ENCODE measurements at places on chromosomes 1 and 21.

- DNase-seq: no peak
Measured at GRCh38 chr21:17550671-17551308, 37.9 kb downstream of the CXADR start.

DNA sequence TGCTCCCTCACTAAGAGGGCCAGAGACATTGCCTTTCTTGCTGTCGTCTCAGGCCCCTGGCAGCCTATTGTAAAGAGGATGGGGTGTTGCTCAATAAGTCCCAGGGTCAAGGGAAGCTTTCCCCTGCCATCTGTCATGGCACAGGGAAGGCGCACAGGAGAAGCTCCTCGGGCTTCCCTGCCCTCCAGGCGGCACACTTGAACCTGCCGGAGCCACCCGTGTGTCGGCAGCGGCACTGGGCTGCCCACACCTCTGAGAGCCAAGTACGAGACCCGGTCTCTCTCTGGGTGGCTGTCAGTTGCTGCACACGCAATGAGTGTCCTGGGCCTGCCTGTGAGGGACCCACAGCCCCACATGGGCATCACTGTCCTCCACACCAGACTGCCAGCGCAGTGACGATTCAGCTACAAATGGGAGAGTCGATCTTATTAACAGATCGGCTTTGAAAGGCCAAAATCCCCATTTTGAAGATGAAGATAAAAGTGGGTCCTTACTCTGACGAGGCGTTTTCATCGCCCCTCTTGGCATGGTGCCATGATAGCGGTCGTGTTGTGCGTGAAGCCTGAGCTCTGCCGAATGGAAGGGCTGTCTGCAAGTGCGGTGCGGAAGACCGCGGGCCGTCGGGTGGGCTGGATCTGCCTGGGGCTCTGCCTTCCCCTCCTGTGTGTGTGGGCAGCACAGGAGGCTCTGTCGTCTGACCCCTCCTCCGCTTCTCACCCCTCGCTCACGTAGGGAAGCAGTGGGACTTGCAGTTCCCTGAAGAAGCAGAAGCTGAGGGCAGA is 29.2 kb upstream of the PDXK start:
- no peak for DNase-seq

- no peak for DNase-seq
Measured at GRCh38 chr21:37940691-37941090, 24.4 kb upstream of the KCNJ6 start.

GRCh38 chr1:94522304-94522703 is 19.3 kb downstream of the F3 start:
- peak; percentile 18 for DNase-seq

DNA sequence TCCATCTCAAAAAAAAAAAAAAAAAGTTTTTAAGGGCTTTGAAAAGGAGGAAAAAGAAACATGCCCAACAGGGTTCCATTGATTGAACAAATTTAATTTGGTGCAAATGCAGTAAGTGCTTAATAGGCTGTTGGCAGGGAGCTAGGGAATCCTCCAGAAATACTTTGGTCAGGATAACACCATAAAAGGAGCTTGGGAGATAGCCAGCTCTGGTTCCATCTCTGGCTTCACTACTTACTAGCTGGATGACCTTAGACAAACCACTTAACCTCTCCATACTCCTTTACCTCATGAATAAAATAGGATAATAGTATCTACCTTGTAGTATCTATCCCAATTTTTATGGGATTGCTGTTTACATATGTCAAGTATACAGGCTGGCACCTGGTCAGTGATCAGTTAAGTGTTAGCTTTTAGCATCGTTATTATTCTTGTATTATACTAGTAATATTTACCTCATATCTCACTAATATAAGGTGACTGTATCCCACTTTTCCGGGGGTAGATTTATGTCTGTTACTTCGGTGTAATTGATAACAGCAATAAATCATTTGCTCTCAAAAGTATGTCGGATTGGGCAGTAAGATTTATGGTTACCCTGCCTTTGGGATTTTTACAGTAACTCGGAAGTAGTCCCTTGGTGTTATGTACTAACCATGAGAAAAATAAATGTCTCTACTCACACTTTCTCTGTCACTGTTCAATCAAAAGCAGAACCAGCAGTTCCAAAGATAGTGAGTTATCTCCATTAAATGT is 36.4 kb downstream of the BTG3 start:
- peak; percentile 32 for DNase-seq

GRCh38 chr1:21216835-21217811 is 40.4 kb upstream of the EIF4G3 start:
- DNase-seq: peak; percentile 49

GRCh38 chr1:43311521-43311920 is 10.7 kb downstream of the TIE1 start:
- no peak for DNase-seq

DNA sequence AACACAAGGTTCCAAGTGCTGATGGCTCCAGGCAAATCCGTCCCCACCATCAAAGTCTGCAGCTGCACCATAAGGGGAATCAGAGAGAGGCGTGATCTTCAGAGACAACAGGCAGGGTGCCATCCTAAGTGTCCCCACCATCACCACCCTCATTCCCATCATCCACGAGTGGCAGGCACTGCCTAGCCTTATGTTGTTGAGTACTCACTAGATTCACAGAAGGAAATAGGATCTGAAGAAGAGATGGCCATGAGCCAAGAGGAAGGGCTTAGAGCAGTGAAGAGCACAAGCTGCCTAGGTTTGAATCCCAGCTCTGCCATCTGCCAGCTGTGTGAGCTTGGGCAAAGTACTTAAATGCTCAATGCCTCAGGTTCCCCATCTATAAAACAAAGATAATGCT is 207.3 kb upstream of the CSF3R start:
- no peak for DNase-seq

DNA sequence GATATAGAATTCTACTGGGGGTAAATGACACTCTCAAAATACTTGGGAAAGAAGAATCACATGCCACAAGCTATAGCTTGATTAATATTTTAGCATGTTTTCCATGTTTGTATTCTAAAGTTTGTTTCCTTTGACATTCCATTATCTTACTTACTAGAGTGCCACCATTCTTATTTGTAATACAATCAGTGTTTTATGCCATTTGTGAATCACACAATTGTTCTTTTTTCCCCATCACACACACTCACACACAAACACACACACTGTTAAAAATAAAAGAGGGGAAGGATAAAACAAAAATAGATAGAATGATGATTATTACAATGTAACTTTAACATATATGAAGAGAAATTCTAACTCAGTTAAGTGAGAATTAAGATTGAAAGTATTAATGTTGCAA is 16.0 kb upstream of the TEKT2 start:
- no peak for DNase-seq

DNA sequence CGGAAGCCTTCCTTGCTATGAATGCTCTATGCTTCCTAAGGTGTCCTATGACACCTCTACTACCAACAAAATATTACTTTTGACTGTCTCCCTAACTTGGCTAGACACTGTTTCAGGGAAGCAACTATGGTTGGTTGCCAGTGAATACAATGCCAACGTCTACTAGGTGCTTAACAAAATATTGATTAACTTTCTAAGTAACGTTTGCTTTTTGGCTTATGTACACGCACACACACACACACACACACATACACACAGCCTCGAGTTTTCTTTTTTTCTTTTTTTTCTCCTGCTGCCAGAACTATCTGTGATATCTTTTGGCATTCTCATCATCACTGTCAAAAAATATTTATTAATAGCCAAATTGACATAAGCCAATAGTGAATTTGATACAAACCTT is 864.0 kb downstream of the PLA2G4A start:
- DNase-seq: no peak

DNA sequence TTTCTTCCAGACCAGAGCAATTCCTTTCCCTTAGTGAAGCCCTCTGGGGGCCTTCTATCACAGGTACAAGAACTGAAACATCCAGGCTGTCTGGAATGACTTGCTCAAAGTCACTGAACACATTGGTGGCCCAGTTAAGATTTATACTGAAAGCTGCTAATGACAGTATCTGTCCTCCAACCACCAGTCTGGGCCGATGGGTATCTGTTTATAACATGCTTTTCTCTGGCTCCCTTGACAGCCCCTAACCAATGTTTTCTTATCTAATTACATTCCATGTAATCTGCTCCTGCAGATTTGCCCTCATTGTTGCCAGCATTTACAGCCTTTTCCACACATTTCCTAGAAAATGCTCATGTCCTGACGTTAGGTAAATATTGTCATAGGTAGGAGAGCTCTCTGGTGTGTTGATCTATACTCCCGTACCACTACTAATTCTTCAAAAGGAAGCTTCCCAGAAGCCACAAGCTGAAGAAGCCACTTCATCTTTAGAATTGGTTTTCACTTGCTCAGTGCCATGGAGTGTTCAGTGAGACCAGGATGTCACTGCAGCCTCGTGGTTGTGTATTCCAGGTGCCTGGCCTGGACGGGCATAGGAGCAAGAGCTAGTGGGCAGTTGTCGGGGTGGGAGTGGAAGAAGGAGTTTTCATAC is 163.9 kb downstream of the TSEN15 start:
- DNase-seq: peak; percentile 51

DNA sequence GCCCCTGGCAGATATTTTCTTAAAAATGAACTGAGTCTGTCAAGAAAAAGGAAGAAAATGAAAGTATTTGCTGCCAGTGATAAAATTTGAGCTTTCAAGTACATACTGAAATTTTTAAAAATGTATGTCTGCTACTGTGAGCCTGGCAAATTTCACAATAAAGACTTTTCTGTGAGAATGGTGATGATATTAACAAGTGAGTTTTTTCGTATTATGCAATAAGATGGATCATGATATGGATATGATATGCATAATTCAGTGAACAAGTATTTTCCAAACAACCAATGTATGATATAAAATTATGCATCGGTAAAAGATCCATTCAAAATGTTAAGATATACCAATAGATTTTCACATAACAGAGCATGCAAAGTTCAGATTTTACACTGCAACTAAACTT is 15.9 kb downstream of the ST7L start:
- DNase-seq: no peak

DNA sequence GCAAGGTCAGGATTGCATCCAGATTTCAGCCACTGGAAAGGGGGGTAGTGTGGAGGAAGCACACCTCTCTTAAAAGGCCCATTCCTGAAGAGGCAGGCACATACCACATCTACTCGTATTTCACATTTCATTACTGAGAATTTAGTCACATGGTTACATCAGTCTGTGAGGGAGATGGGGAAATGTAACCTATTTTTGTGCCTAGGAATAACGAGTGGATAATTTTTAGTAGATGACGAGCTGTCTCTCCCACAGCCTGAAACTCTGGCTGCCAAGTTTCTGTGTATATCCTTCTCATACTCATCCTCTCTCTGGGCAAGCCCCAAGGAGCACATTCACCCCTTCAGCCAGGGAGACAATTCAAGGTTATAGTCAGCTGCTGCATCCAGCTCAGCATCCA is 10.3 kb upstream of the C21orf91 start:
- no peak for DNase-seq

- DNase-seq: no peak
Measured at GRCh38 chr1:53617382-53617781, 121.6 kb downstream of the GLIS1 start.

DNA sequence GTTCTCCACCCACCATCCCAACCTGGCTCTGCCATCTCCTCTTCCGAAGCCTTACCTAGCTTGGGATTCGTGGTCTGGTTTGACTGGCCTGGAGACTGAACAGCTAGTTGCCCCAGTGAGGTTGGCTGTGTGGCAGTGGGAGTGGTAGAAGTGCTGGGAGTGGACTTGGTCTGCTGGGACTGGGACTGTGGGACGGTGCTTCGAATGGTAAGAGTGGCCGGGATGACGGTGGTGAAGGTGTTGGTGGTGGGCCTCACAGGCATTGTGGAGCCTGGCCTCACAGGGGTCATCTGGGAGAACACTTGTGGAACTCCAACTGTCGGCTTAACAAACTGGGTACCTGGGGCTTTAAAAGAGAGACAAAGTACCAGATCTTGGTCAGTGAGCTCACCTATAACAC is 28.7 kb downstream of the PSMB4 start:
- no peak for DNase-seq

- DNase-seq: no peak
Measured at GRCh38 chr1:230195199-230195598, 128.2 kb downstream of the GALNT2 start.

GRCh38 chr21:42375506-42375905 is 9.2 kb upstream of the TFF1 start:
- no peak for DNase-seq

- no peak for DNase-seq
Measured at GRCh38 chr1:234869182-234870019, 259.2 kb downstream of the TOMM20 start.

- no peak for DNase-seq
Measured at GRCh38 chr1:45658171-45658570, 28.2 kb downstream of the GPBP1L1 start.

DNA sequence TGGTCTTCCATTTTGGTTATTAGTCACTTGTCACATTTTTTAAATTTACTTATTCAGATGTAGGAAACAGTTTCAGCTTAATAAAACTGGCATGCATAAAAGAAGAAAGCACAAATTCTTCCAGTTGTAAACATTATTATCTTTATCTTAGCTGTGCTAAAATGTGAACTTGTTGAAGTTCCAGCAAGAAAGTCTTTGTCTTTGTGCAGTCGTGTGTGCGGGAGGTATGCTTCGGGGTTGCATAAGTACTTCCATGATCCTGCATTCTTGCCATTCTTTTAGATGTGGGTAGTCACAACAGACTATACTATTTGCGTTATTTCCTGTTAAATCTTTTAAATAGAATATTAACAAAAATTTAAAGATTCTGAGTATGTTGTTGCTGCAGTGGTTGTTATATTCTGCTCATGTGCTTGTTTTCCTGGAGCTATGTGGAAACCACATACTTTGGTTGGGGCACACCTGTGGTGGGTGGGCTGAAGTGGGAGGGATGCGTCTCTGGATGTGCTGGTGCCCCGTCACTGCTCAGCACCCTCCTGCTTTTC is 49.9 kb downstream of the CBS start:
- DNase-seq: no peak

GRCh38 chr1:178101654-178102053 is 7.8 kb downstream of the RASAL2 start:
- DNase-seq: no peak

DNA sequence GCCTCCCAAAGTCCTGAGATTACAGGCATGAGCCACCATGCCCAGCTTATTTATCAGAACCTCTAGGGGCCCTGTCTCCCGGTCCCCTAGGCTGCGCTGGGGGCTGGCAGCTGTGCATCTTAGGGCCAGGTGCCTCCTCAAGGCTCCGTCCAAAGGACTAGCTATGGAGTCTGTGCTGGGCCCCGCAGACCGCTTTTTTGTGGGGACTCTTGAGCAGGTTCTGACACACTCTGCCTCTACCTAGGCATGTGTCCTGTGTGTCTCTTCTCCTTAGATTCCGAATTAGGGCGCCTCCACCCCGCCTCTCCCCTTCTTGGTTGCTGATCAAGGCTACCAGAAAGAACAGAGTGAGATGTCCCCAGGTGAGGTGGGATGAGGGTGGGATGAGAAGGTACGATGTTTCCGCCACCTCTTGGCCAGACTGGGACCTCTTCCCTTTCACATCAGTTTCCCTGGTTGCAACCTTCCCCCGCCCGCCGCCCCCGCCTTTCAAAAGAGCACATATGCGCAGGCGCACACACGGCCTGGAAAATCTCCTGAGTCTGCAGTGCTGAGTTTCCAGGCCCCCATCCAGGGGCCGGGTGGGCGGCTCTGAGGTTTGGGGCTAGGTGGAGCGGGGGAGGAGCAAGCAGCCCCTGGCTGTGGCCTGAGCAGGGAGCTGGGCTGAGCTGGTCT is 5.0 kb upstream of the PTPN7 start:
- no peak for DNase-seq

Data from BE2C (cell line).